HFFc6 (cell line): ENCODE measurements at places on chromosomes 11 and 22. TPM values are rescaled to one million over a fixed set of nuclear protein-coding genes. Genes with fewer than 3 reads are reported as not detected.

GRCh38 chr11:6251990-6252473 lies 7.6 kb upstream of the CCKBR start:
- DNase-seq: no peak

DNA sequence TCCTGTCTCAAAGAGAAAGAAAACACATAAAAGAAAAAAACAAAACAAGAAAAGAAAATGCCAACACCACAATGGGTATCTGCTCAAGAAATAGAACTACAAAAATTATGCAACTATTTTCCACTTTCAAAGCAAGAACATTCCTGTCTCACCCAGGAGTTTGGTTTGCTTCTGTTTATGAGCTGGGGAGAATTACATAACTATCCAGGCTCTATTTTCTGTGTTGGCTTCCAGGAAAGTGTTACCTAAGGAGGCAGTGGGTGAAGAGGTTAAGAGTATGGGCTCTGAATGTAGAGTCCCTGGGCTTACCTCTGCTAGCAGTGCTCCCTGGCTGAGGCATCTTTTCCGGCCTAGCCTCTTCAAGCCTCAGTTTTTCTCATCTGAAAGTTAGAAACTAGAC lies 426.7 kb downstream of the MIAT start:
- no peak for DNase-seq

DNA sequence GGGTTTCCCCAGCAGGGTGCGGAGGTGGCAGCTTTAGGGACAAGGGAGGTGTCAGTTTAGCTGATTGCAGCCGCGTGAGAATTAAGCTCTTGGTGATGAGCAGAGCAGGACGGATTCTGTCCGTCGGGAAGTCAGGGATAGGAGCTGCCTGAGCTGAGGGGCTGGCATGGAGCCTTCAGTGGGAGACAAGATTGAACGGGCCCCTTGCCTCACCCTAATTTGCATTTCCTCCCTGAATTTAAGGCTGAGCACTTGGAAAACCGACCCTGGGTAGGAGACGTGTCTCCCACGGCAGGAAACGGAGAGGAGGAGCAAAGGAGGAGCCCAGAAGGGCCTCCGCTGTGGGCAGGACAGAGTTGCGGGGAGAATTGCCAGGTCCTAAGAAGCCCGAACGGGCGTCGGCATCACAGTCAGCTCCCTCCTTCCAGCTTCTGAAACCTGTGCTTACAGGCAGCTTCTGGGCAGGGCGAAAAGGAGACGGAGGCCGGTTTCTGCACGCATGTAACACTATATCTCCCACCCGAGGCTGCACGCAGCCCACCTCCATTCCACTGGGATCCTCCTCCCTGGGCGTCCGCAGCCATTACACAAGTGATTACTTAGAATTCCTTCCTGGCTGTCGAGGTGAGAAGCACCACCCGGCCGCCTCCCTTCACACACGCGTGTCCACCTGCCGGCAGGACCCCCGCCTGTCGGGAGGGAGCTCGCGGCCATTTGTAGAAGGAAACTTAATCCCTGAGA lies 345.8 kb downstream of the BRD1 start:
- DNase-seq: no peak

GRCh38 chr11:128261011-128261421 lies 326.3 kb downstream of the ETS1 start:
- no peak for DNase-seq

The SCGB1C1 gene
- not detected in 3 replicates for total RNA-seq

The SLC5A1 gene
- total RNA-seq: not detected in 3 replicates
